ENCODE measurements at places on chromosomes 4 and X. TPM values are rescaled to one million over a fixed set of nuclear protein-coding genes. Genes with fewer than 3 reads are reported as not detected.

DNA sequence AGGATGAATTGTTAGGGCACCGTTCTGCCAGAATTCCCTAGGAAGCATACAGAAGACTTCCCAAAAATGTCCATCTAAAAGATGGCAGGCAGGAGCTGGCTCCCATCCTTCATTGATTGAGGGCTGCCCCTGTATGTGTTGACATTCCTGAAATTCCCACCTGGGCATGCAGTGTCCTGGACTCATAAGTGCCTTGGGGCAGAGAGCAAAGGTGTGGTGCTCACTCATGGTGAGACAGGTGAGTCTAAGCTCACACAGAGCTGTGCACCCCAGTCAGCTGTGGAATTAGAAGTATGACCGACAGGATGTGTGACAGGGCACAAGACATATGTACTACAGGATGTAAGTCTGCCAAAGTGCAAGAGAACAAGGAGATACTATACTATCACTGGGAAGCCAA is 271.9 kb downstream of the MID1IP1 start:
- no peak for DNase-seq

Gene HDX
- 1.7 TPM for total RNA-seq

Gene CYLC1
- not detected for total RNA-seq

- DNase-seq: no peak
Observed at GRCh38 chr4:66604192-66604591, 933.9 kb upstream of the EPHA5 start.

GRCh38 chrX:101744085-101744484 is 84.4 kb upstream of the ARMCX2 start:
- no peak for DNase-seq

Data from stomach (tissue), 19 donors.